ENCODE measurements at places on chromosomes 16 and 17.

DNA sequence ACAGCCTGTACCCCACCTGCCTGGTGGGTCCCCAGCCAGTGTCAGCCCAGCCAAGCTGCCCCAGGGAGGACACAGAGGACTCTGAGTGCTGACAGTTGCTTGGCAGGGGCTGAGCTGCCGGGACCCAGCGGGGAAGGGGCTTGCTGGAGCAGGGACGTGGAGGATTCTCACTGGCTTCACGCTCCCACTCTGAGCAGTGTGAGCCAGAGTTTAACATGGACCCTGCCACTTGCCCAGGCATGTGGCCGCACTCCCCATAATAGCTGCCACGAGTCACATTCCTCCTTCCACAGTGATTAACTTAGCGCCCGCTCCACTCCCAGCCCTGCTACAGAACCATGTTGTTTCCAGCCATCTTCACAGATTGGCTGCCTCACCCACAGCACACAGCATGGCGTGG is 31.2 kb downstream of the SREBF1 start:
- no peak for DNase-seq

DNA sequence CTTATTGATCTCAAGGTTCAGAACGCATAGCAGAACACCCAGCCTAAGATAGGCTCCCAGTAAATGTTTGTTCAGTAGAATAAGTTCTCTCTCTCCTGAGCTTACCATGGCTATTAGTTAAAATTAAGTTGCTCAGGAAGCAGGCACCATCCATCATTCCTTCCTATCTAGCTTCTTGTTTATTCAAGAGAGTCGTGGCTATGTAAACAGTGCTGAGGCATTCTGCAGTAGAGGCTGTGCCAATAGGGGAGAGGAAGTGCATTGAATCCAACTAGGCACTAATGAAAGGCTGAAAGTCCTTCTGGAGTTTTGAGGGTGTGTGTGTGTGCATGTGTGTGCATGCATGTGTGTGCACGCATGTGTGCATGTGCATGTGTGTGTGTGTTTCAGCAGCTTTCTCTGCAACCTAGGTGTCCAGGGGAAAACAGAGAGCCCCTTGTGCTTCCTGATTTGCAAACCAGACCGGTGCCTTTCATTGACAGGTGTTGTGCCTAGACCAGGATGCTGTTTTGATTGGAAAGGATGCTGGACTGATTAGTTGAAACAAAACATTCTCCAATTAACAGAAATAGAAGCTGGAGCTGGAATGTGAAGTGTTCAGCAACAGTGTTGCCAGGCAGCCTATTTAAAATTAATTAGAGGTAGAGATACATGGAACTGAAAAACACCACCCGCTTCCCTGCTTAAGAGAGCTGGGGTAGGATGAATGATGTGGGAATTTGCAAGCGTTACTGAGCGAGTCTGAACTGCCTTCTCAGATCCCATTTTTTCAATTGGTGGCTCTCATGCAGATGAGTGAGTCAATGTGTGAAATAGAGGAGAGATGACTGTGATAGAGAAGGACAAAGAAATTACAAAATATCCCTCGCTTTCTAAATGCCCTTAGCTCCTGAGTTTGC is 103.3 kb upstream of the CLEC3A start:
- peak; percentile 19 for DNase-seq

GRCh38 chr17:76447931-76448652 is 4.9 kb downstream of the UBE2O start:
- DNase-seq: peak; percentile 53

GRCh38 chr16:19613834-19614233 is 58.3 kb downstream of the VPS35L start:
- DNase-seq: no peak

- DNase-seq: no peak
These were observed 19.3 kb downstream of the ANKFN1 start for GRCh38 chr17:56172517-56172982.

GRCh38 chr16:14101415-14101814 is 30.3 kb downstream of the MRTFB start:
- no peak for DNase-seq

DNA sequence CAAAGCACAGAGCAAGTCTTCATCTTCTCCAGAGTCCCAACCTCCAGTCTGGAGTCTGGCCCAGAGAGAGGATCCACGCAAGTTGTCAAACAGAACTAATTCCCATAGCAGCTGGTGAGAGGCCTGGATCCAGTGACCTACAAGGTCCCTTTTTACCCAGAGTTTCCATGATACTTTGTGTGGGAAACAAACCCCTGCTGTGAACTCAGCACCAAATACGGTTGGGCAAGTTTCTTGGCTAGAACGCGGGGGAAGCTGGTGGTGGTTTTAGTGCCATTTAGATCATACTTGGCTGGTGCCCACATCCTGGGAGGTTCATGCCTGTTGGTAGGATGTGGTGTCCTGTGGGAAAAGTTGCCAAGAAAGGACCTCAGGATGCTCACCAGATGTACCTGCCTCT is 18.1 kb downstream of the TMC7 start:
- DNase-seq: peak; percentile 54

- peak; percentile 76 for DNase-seq
These were observed 174.8 kb downstream of the PRKCB start for GRCh38 chr16:24010440-24011089.

DNA sequence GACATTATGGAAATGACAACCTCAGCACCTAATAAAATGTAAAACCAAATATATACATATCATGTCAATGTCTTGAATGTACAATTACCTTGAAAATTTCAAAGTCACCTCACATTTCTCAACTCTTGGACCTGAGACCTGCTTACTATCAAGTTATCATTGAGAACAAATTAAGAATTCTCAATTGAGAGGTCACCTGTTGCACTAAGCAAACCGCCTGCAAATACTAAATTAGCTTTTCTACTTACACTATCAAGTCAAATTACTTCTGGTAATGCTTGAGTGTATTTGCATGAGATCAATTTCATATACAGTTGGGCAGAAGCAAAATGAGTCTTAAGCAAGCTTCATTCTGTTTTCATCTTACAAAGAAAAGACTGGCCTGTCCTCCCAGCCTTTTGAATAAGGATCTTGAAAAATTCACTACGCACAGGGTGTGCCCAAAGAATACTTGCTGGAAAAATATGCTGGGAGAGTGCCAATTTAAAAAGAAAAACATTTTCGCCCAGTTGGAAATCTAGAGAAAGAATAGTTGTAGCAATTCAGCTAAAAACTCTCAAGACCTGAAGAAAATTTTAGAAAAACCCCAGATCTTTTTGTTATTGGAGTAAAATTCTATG is 35.7 kb downstream of the KANSL1 start:
- DNase-seq: peak; percentile 76

GRCh38 chr17:11625878-11626277 is 27.6 kb downstream of the DNAH9 start:
- no peak for DNase-seq

- DNase-seq: peak; percentile 33
These were observed 17.5 kb downstream of the WIPI1 start for GRCh38 chr17:68439656-68440290.

DNA sequence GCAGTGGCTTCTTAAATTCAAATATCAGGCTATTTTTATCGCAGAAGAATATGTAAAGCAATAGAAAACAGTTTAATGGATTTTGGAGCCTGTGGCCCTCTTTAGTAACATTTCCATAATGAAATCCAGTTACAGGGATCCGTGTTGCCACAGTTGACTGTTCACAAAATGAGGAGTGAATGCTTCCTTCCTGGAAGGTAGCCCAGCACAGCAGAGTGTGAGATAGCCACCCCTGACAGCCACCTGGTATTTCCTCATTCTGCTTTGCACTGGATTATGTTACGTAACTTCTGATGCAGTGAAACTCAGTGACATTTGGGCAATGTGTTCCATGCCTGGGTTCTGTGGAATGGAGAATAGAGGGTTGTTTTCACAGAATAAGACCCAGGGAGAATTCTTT is 517.2 kb downstream of the RBFOX1 start:
- no peak for DNase-seq

GRCh38 chr17:44397479-44398440 is 8.3 kb upstream of the ITGA2B start:
- no peak for DNase-seq

DNA sequence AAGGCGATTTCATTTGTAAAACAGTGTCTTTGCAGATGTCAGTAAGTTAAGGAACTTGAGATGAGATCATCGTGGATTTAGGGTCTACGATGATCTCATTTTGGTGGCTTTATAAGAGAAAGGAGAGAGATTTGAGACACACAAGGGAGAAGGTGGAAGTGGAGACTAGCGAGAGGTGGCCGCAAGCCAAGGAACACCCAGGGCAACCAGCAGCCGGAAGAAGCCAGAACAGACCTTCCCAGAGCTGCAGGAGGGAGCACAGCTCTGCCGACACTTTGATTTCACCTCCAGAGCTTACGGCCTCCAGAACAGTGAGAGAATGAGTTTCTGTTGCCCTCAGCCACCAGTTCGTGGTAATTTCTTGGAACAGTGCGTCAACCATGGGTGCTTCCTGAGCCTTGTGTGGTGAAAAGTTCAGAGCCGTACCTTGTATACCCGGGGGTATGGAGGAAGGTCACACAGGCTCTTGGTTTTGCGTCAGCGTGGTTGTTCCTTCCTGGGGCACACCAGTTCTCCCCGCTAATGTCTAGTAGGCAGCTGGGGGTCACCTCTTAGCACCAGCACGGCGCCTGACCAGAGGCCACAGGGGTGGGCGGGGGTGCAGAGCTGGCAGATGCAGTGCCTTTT is 12.9 kb upstream of the SEC14L1 start:
- DNase-seq: peak; percentile 71

DNA sequence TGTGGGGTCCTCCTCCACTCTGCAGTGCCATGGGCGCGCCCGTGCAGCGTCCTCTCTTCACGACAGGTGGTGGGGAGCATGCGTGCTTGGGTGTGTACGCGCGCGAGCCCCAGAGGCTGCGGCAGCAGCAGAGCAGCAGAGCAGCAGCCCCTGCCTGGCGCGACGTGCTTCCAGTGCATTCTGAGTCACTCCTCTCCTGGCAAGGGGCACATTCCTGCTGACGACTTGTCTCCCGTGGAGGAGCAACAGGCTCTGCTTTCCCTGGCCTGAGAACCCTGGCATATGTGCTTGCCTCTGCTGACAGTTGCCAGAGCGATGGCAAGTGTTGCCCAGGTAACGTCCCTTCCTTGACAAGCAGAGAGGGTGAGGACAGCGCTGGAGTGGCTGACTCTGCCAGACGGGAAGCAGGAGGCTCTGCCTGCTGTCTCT is 133.8 kb upstream of the PLCG2 start:
- DNase-seq: peak; percentile 94

DNA sequence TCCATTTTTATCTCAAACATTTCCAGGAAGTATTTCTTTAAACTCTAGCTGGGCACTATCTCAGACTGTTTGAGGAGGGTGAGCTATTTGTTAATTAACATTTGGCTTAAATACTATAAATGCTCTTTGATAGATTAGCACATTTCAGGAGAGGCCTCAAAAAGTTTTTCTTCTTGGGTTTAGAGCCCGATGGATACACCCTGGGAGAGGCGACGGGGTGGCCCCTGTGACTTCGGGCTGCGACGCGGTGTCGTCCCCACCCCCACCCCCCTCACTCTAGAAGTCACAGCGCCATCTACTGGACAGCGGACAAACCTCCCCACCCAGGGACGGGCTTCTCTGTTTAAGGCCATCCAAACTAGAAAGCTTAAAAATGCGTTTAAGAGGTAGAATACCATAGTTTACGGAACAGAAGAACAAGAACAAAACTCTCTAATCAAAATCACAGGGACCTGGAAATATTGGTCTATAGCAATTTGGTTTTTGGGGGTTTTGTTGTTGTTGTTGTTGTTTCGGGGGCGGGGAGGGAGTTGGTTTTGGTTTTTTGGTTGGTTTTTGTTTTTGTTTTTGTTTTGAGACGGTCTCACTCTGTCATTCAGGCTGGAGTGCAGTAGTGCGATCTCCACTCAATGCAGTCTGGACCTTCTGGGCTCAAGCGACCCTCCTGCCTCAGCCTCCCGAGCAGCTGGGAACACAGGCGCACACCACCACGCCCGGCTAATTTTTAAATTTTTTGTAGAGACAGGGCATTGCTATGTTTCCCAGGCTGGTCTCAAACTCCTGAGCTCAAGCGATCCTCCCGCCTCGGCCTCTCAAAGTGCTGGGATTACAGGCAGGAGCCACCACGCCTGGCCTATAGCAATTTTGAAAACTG is 254.4 kb downstream of the C16orf95 start:
- DNase-seq: peak; percentile 78

GRCh38 chr16:31351942-31352325 is 3.0 kb upstream of the ITGAX start:
- DNase-seq: peak; percentile 20

- DNase-seq: no peak
These were observed 50.0 kb upstream of the FASN start for GRCh38 chr17:82148011-82148410.

- DNase-seq: no peak
These were observed 8.0 kb downstream of the STAT5B start for GRCh38 chr17:42268236-42268635.

GRCh38 chr17:57724026-57724728 is 20.9 kb downstream of the CCDC182 start:
- DNase-seq: no peak

DNA sequence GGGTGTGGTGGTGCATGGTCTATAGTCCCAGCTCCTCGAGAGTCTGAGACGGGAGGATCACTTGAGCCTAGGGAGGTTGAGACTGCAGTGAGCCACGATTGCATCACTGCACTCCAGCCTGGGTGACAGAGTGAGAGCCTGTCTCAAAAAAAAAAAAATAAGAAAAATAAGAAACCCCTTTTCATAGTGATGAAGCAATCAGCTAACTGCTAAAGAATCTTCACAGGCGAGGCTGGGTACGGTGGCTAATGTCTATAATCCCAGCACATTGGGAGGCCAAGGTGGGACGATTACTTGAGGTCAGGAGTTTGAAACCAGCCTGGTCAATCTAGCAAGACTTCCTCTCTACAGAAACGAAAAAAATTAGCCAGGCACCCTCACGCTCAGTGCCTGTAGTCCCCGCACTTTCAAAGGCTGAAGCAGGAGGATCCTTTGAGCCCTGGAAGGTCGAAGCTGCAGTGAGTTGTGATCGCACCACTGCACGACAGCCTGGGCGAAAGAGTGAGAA is 760 bp downstream of the SLFN12L start:
- no peak for DNase-seq

GRCh38 chr16:19718624-19718965 is 524 bp downstream of the IQCK start:
- DNase-seq: no peak

DNA sequence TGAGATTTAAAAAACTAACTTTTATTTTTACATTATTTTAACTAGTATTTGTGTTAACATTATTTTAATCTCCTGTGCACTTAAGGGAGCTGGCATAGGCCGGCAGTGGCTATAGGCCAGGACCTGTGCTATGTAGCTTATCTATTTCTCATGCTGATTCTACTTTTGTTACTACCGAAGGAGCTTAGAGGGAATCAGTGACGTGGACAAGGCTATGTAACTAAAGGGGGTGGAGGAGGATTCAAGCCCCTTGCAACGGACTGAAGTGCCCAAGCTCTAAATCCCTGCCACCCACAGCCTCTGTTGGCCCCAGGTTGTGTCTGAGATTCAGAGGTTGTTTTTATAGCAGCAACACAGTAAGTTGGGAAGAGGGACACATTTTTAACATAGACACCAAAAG is 356.4 kb downstream of the WWOX start:
- DNase-seq: no peak

GRCh38 chr17:17859909-17860765 is 23.4 kb upstream of the SREBF1 start:
- peak; percentile 65 for DNase-seq

All from cardiac fibroblast (primary cell).